SJSA1 (cell line): ENCODE measurements at places on chromosomes 3 and 15. TPM values are rescaled to one million over a fixed set of nuclear protein-coding genes. Genes with fewer than 3 reads are reported as not detected.

DNA sequence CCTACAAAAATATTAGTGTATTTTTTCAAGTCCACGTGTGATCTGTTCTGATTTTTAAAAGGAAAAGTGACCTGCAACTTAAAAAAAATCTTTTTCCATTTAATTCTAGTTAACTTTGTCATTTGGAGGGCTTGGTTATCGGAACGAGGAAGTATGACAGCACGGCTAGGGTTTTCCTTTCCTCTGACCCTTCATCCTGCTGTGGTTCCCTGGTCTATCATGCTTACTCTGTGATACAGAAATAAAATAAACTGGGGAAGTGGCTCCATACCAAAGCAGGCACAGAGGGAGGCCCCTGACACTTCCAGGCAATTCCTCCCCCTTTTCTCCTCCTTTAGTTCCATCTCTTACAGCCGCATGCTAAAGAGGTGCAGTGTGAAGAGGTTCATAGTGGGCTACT is 491.3 kb downstream of the EDEM1 start:
- H3K27me3 ChIP-seq: no peaks in the 10 kb centered on the region
- DNase-seq: no peak
- H3K4me1 ChIP-seq: no peaks in the 10 kb centered on the region

- no peaks in the 10 kb centered on the region for H3K36me3 ChIP-seq
- no peak for DNase-seq
- no peak overlapping the region for H3K4me3 ChIP-seq
Observed at GRCh38 chr3:131221731-131222130, 159.8 kb upstream of the NUDT16 start.

DNA sequence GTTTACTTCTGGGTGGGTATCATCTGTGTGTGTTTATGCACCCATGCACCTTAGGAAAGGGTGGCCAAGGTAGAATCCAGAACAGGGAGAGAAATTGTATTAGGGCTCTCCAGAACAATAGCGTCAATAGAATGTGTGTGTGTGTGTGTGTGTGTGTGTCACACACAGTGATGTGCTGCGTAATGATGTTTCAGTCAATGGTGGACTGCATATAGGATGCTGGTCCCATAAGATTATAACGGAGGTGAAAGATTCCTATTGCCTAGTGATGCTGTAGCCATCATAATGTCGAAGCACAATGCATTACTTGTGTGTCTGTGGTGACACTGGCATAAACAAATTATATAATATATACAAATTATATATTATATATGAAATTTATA is 69.3 kb upstream of the PRR23C start:
- H3K36me3 ChIP-seq: no peaks in the 10 kb centered on the region
- H3K27ac ChIP-seq: no peak overlapping the region
- H3K4me1 ChIP-seq: peaks cover 6% of the 10 kb centered on the region
- H3K27me3 ChIP-seq: no peaks in the 10 kb centered on the region

GRCh38 chr3:55341502-55342031 is 145.5 kb downstream of the WNT5A start:
- no peaks in the 10 kb centered on the region for H3K4me1 ChIP-seq
- no peak overlapping the region for H3K4me3 ChIP-seq
- no peak overlapping the region for H3K27ac ChIP-seq
- H3K27me3 ChIP-seq: no peaks in the 10 kb centered on the region
- DNase-seq: no peak

- H3K4me1 ChIP-seq: no peaks in the 10 kb centered on the region; the same call in 1 of the 2 replicates
- H3K4me3 ChIP-seq: no peak overlapping the region
- no peak for DNase-seq
- no peaks in the 10 kb centered on the region for H3K27me3 ChIP-seq
Observed at GRCh38 chr15:68404056-68404798, 27.7 kb downstream of the ITGA11 start.

DNA sequence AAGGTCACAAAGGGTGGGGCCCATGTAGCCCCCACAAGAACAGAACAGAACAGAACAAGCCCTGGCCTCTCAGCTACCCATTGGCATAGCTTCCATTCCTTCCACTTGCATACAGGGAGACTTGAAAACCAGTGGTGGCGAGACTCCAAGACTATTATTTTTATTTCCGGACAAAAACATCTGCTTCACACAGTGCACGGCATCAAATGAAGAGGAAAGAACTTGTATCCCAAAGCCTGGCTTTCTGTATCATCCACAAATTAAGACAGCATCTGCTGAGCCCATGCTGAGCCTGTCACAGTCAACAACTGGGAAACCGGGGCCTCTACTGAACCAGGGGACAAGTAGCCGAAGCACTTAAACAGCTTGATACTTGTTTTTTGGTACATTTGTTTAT is 56.0 kb downstream of the CLEC3B start:
- H3K27me3 ChIP-seq: no peaks in the 10 kb centered on the region
- no peak overlapping the region for H3K27ac ChIP-seq
- peaks cover 15% of the 10 kb centered on the region for H3K4me1 ChIP-seq
- no peak overlapping the region for H3K4me3 ChIP-seq
- no peaks in the 10 kb centered on the region for H3K36me3 ChIP-seq

DNA sequence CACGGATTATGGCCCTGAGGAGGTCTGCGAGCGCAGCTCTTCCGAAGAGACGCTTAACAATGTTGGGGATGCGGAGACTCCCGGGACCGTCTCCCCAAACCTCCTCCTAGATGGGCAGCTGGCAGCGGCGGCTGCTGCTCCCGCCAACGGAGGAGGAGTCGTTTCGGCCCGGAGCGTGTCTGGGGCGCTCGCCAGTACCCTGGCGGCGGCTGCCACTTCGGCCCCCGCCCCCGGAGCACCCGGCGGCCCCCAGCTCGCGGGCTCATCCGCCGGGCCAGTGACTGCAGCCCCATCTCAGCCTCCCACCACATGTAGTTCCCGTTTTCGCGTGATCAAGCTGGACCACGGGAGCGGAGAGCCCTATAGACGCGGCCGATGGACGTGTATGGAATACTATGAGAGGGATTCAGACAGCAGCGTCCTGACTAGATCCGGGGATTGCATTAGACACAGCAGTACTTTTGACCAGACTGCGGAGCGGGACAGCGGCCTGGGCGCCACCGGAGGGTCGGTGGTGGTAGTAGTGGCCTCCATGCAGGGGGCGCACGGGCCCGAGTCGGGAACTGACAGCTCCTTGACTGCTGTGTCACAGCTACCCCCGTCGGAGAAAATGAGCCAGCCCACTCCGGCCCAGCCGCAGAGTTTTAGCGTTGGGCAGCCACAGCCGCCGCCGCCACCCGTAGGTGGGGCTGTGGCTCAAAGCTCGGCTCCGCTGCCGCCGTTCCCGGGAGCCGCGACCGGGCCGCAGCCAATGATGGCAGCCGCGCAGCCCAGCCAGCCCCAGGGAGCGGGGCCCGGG is 1.6 kb downstream of the TSC22D2 start:
- peak; percentile 67 for DNase-seq
- peak overlapping the region; percentile 98 for H3K27ac ChIP-seq
- H3K27me3 ChIP-seq: no peaks in the 10 kb centered on the region

GRCh38 chr3:127172781-127173515 is 20.0 kb upstream of the PRR23E start:
- H3K4me3 ChIP-seq: no peak overlapping the region
- DNase-seq: peak; percentile 71
- no peaks in the 10 kb centered on the region for H3K27me3 ChIP-seq

DNA sequence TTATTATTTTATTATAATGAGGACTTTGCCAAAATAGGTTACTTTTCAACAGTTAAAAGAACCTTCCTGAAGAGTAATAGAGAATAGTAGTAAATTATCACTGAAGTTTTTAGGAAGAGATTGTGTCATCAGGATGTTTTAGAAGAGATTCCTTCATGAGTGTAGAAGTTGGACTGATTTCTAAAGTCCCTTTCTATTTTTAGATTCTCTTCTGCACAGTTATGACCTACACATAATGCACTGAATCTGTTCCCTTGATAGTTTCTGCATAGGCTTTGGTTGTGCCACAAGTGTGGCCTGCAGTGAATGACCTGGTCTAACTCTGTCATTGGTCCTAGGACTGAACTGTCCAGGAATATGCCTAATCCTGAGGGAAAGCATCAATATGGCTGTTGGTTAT is 23.9 kb downstream of the SLC35A5 start:
- peaks cover 24% of the 10 kb centered on the region for H3K36me3 ChIP-seq
- H3K27me3 ChIP-seq: no peaks in the 10 kb centered on the region
- H3K4me3 ChIP-seq: no peak overlapping the region
- H3K4me1 ChIP-seq: no peaks in the 10 kb centered on the region
- DNase-seq: no peak
- no peak overlapping the region for H3K27ac ChIP-seq

DNA sequence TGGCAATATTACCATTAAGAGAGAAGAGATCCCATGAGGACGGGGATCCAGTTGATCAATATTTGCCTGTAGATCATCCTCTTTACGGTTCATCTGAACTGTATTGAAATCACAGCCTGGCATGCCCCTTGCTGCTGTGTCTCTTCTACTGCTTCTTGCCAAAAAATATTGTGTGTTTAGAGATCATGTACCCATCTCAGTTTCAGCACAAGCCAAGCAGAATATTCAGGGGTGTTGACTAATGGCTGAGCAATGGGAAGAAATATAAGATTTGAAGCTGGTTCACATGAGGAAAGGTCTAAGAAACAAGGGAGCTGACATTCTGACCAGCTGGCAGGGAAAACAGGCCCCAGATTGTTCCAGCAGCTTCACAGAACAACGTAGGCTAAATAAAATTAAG is 21.3 kb downstream of the ATP13A5 start:
- H3K27ac ChIP-seq: no peak overlapping the region
- H3K4me1 ChIP-seq: no peaks in the 10 kb centered on the region
- H3K36me3 ChIP-seq: no peaks in the 10 kb centered on the region
- H3K27me3 ChIP-seq: no peaks in the 10 kb centered on the region
- DNase-seq: no peak

DNA sequence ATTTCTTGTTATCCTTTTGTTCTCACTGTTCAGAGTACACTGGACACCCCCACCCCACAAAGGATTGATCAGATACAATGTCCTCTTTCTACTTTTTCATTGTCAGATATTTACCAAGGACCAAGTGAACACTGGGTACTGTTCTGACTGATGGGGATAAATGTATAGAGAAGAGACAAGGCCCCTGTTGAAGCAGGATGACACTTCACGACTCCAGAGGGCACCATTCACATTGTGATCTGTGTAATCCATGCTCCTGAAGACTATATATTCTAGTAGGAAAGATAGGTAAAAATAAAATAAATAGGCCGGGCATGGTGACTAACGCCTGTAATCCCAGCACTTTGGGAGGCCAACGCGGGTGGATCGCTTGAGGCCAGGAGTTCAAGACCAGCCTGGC is 7.2 kb upstream of the CRYGS start:
- H3K4me1 ChIP-seq: no peaks in the 10 kb centered on the region
- no peaks in the 10 kb centered on the region for H3K27me3 ChIP-seq
- no peak overlapping the region for H3K27ac ChIP-seq
- H3K36me3 ChIP-seq: peaks cover 60% of the 10 kb centered on the region
- DNase-seq: no peak

- H3K36me3 ChIP-seq: no peaks in the 10 kb centered on the region
- no peaks in the 10 kb centered on the region for H3K27me3 ChIP-seq
- H3K27ac ChIP-seq: peak overlapping the region; percentile 75
- DNase-seq: no peak
Observed at GRCh38 chr3:98978068-98978811, 76.7 kb upstream of the DCBLD2 start.

Gene FBLN2
- 7.4 and 8.5 TPM in 2 replicates for total RNA-seq

Gene P2RY14
- not detected in 2 replicates for total RNA-seq

Gene ICE2
- total RNA-seq: 25.1 and 28.5 TPM in 2 replicates

Gene BCL2A1
- total RNA-seq: 0.34 TPM in 1 of 2 replicates, not detected in the other
